ENCODE measurements at places on chromosomes 3 and 15.
A peak's percentile ranks its signal among the peaks of the same experiment; 100 is the strongest.

- DNase-seq, result no peak
Measured at GRCh38 chr15:35933531-35933930, 387.6 kb upstream of the DPH6 start.

DNA sequence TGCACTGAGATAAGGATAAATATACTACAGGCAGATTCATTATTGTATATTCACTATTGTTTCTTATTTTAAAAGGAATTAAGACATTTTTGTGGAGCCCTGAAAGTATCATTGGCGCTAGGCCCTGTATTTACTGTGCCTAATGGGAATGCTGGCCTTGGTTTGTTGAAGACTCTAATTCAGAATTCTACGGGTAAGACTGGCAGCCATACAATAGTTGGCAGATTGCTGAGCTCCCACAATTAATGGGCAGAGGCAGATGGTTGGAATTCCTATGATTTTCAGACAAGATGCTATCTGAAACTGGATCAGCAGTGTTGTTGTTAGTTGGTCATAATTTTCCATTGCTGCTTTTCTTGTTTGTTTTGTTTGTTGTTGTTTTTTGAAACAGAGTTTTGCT is 14.7 kb downstream of the PGBD4 start:
- no peak for DNase-seq

- DNase-seq, result no peak
Measured at GRCh38 chr3:19940643-19941042, 6.3 kb upstream of the RAB5A start.

- DNase-seq, result no peak
Measured at GRCh38 chr3:60598671-60599070, 652.6 kb downstream of the FHIT start.

DNA sequence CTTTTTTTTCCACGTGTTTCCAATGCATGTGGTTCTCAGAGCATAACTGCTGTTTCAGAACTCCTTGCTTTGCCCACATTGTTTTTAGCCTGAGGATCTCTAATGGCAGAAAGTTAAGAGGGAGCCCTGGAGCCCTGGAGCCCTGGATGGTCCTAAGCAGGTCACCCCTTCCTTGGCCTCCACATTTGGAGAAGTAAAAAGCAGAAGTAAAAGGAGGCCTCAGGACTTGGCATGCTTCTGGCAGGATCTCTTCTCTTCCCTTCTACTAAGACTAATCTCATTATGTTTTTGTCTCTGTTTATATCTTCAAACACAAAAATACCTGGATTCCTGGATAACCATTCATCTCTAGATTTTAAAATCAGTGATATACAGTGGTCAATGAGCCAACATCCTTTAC is 50.1 kb downstream of the P2RY1 start:
- no peak for DNase-seq

GRCh38 chr3:178223876-178224275 is 312.4 kb upstream of the KCNMB2 start:
- DNase-seq, result no peak

DNA sequence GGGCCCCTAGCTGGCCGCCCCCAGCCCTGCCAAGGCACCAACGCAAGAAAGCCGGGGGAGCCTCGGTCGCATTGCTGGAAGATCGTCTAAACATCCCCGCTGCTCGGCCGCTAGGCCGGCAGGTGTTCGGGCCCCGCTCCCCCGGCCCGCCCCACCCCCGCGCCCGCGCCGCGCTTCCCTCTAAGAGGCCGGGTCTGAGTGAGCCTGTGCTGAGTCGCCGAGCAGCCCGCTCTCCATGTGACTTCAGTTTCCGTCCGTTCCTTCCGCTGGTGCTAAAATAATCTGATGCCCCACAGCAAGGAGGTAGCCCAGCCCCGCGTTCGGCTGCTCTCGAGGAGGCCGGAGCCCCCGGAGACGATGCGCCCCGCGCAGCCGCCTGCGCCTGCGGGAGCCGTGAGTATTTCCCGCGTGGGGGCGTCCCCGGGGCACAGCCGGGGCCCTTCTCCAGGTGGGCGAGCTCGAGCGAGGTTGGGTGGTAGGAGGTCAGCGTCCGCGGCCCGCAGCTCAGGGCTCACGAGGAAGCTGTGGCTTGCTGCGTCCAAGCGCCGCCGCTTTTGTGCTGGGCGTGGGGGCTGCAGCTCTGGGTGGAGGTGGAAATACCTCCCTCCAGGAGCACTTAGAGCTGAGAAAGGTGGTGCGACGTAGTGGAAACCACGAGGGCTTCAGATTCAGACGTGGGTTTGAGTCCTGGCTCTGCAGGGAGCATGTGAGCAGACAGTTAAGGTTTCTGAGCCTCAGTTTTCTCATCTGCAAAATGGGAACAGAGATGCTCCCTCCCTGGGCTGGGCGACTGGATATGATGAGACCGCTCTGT is at the start of gene NRROS:
Gene NRROS (plus strand): TSS at position 212 of the 814 bp plus-strand sequence. CDS start 14,846 bp downstream, outside the sequence.
- no peak for DNase-seq

- no peak for DNase-seq
Measured at GRCh38 chr15:89912145-89912673, 543 bp downstream of the ARPIN start.

DNA sequence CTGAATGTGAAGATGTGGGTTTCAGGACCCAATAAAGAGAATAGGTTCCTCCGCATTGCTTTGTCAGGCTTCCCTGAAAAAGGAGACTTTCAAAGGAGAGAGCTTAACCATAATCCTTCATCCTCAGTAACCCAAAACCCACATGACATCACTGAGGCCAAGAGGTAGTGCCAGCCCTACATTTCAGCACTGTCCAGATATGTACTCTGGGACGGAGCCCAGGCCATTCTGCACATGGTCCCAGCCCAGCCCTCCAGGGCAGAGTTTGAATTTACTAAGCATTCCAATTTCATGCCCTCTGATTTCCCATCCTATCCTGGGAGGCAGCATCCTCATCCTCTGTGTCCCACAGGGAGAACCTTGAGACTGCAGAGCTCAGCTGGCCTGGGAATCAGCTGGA is 210.5 kb downstream of the GABRB3 start:
- DNase-seq, result no peak

- DNase-seq, result no peak
Measured at GRCh38 chr3:53726643-53727042, 119.6 kb downstream of the CHDH start.

DNA sequence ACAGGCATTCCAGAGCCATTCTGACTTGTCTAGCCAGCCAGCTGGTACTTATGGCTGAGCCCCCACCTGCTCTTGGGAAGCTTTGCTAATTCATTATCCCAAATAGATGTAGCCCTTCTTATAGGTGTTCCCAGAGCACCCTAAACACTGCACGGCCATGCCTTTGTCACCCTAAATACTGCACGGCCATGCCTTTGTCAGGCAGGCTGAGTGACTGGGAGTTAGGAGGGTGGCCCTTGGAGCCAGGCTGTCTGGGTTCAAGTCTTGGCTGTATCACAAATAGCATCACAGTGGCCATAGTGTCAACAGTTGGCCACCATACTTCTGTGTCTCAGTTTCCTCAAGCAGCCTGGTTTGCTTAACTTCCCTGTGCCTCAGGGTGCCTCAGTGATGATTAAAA is 292.3 kb downstream of the ADAMTS17 start:
- no peak for DNase-seq

- DNase-seq, result no peak
Measured at GRCh38 chr15:95944193-95944592, 386.3 kb upstream of the NR2F2 start.

- DNase-seq, result no peak
Measured at GRCh38 chr15:89196994-89197393, 24.4 kb downstream of the RLBP1 start.

DNA sequence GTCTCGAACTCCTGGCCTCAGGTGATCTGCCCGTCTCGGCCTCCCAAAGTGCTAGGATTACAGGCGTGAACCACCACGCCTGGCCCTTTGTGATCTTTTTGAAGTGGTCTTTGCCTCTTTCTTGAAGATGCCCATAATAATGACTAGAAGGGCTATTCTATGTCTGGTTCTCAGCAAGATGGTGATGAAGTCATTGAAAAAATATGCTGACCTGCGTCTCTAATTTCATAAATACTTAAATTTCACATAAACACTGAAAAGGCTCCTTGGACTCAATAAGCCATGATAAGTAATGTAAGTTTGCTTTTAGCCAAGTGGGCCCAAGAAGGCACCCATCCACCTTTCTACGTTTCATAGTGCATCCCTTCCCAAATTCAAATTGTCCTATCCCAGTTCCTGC is 775 bp upstream of the MAPK6 start:
- DNase-seq, result no peak

DNA sequence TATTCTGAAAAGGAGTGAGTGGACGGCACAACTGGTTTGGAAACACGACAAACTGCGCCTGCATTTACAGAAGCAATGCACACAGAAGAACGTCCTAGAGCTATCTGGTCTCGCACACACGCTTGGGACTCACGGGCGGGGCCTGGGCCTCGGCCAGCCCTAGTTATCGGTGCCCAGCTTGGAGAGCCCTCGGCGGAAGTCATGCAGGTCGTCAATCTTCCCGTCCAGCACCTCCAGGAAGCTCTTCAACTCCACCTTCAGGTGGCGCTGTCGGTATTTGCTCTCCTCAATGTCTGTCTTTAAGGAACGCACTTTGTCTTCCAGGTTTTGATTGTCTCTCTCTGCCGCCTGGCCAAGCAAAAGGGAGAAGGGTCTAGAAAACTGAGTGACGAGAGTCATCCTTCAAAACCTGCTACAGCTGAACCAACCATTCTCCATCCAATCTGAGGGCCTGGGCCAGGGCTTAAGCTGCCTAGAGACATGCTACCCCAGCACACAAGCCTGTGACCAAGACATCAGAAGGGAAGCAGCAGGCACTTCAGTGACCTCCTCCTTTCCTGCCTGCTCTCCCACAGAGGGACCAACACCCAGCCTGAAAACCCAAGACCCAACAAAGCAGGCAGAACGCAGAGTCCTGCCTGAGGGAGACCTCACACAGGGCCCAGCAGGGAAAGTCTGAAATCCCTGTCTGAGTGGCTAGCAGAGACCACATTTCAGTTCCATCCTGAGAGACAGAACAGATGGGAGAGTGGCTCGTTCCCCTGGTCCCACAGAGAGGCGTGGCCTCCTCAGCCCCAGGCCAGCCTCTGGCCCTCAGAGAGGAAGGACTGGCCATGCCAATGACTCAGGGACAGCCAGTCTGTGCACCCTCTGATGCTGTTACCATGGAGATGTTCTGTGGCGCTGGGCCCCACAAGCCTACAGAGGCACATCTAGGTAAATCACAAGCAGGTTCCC is 40.4 kb downstream of the WHAMM start:
- peak; percentile 4 for DNase-seq

GRCh38 chr15:33526532-33526931 is 215.8 kb downstream of the RYR3 start:
- DNase-seq, result no peak

DNA sequence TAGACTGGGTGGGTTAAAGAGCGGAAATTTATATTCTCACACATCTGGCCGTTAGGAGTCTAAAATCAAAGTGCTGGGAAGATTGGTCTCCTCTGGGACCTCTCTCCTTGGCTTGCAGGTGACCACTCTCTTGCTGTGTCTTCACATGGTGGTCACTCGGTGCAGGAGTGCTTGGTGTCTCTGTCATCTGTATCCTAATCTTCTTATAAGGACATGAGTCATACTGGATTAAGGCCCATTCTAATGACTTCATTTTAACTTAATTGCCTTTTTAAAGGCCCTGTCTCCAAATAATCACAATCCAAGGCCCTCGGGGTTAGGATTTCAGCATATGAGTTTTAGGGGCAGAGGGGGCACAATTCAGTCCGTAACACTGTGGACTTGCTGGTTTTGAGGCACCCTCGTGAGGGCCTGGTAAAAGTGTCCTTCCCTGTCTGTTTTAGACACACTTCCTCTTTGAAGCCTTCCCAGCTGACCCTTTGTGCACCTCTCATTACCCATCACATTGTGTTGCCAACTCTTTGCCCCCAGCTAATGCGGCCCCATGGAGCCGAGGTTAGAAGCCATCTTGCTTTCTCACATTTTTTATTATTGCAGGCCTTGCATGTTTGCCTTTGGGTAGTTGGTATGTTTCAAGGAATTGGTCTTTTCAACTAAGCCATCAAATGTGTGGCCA is 3.2 kb downstream of the XYLB start:
- DNase-seq, result no peak

DNA sequence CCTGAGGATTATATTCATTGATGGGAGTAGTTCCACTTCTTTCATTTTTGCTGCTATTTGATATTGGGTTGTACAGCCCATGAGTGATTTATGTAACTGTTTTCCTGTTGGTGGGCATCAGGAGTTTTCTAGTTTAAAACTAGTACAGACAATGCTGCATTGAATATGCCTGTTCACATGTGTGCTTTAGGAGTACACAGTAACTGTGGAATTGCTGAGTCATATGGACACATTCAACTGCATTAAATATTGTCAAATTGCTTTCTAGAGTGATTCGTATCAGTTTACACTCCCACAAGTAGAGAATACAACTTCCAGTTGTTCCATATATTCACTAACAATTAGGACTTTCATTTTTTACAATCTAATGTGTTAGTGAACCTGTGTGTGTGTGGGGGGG is 59.8 kb upstream of the THSD4 start:
- DNase-seq, result no peak

DNA sequence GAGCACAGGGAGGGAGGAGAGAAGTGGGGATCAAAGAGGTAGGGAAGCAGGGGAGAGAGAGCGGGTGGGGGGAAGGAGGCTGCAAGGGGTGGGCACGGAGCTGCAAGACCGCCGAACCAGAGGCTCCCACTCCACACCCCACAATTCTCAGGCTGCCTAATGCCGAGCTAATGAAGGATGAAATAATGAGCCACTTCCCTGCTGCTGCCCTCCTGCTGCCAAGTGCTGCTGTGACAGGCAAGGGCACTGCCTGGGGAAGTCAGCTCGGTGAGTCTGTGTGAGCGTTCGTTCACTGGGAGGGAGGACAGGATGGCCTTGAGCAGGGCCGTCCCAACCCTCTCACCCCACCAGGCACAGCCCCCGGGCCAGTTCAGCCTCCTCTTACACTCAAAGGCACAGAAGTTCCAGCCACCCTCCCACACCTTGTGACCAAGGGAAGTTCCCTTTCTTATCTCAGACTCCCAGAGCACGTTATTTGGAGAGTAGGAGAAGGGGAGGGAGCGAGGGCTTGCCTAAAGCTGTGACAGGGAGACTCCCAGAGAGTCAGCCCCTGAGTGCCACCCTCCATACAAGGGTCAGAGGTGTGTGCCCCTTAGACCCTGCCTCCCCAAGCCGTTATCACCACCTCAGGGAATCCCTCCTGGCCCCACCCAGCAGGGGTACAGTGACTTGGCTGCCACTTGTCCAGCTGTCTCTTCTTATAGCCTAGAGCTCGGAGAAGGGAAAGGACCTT is 12.4 kb downstream of the GLYCTK start:
- no peak for DNase-seq

GRCh38 chr3:46640927-46641326 is 28.6 kb downstream of the FAM240A start:
- no peak for DNase-seq

DNA sequence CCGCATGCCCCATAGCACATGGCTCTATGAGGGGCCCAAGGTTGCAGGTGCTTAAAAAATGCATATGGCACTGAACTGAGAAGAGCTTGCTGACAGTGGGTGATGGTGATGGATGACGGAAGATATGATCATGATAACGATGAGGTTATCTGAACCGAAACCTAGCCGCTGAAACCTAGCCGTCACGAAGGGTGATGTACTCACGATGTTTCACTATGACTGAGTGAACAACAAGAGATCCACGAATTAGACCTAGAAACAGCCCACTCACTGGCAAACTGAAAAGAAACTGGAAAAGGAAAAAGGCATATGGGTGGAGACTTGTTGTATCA is 57.6 kb upstream of the BCL6 start:
- DNase-seq, result no peak

All from activated CD8-positive, alpha-beta memory T cell treated with anti-CD3 and anti-CD28 coated beads for 1 hour (primary cell).